Stimulated activated CD4-positive, alpha-beta T cell treated with anti-CD3 and anti-CD28 coated beads, Interleukin-15, amount 100 ng/mL, for 24 hours (primary cell): ENCODE measurements at places on chromosomes 4 and X.

DNA sequence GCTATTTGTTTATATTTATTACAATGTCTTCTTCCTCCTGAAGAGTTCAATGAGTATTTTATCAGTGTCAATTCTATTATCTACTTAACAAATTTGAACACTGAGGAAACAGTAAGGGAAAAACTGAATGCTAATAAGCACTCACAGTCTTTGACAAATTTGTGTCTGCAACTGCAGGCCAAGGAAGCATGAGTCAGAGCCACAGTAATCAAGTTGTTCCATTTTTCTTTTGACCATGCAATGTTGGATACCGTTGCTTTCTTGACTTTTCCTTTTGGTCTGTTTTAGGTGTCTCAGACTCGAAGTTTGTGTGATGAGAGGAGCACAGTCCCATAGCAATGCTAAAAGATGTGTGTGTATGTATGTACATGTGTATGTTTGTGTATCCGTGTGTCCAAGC, 359.6 kb downstream of the IL1RAPL1 start:
- no peak for DNase-seq

DNA sequence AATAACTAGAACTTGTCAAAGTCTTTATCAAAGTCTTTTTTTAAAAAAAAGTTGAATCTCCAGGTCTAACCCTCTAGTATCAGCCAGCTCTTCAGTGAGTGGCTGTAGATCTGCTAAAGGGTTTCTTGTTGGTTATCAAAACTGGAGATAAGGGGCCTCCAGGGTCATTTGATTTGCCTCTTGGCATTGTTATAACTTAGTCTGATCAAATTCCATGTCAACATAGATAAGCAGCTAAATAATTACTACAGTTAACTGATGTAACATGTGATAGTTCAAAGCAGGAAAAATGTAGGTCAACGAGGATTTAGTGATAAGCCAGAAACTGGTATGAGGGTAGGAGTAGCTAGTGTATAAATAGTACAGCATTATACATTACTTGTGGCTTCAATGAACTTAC, 465.1 kb downstream of the PDHA2 start:
- DNase-seq = no peak

- no peak for DNase-seq
Measured at GRCh38 chr4:173536808-173537429, 6.9 kb upstream of the HAND2 start.

DNA sequence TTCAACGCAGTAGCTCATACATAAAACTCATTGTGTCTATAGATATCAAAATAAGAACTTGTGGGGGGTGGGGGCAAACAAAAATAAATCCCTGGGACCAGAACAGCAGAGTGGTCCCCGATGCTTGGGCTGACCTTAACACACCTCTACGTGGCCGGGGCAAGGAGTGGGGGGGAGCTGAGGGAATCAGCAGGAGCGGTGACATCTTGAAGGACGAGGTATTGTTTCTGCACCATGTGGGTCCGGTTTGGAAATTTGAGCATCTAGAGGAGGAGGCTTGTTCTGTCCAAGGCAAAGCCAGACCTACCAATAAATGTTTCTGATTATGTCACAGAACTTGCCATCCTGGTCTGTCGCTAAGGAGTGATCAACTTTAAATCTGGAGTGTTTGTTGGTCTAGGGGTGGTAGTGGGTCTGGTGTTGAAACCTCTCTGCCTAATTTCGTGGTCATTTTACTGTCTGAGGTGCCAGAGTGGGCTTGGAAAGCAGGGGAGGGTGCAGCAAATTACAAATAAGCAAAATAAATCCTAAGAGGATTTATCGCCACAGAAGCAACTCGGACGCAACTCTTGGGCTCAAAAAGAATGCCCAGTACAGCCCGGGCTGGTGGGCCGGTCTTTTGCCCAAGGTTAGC, 774 bp upstream of the RAPGEF2 start:
- no peak for DNase-seq

DNA sequence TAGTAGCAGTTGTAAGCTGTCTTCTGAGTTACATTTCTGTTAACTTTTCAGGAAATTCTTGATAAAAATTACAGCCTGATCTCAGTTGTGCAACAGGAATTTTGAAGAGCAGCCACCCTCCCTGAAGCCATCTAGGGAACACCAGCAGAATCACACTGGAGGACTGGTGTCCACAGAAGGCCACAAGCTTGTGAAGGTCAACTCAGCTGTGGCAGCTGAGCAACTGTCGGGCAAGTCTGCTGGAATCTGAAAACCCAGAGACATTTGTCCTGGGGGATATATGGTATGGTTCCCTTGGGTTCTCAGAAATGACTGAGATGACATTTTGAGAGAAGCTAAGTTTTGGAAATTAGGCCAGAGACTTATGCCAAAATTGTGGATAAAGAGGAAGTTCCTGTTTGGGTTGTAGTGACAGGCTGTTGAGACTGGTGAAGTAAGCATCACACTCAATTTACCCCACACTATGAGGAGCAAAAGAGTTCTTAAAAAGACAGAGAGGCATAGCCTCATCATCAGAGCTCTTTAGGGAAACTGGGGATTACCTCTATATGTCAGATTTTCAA, 78.1 kb upstream of the TNIP3 start:
- no peak for DNase-seq

- no peak for DNase-seq
Measured at GRCh38 chr4:183321079-183321478, 1.0 kb upstream of the CLDN22 start.

DNA sequence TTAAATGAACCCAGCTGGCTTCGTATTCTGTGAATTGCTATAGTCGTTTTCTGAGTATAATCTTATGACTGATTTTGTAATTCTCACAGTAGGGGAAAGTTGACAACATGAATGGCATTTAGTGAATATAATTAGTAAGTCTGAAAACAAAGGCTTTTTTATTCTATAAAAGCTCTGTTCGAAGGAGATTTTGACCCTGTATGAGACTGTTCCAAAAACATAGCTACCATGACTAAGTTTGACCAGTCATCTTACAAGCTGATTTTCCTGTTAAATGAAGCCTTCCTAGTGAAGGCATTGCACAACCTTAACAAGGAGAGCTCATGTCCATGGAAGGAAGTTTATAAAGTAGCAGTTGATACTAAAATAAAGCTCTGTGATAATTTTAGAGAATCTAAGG, 242.3 kb downstream of the RPA4 start:
- no peak for DNase-seq

- no peak for DNase-seq
Measured at GRCh38 chr4:57866468-57867171, 756.4 kb upstream of the IGFBP7 start.

- DNase-seq = no peak
Measured at GRCh38 chrX:134737061-134737460, 78.8 kb upstream of the PLAC1 start.

- no peak for DNase-seq
Measured at GRCh38 chrX:43380704-43381103, 275.4 kb upstream of the MAOA start.

DNA sequence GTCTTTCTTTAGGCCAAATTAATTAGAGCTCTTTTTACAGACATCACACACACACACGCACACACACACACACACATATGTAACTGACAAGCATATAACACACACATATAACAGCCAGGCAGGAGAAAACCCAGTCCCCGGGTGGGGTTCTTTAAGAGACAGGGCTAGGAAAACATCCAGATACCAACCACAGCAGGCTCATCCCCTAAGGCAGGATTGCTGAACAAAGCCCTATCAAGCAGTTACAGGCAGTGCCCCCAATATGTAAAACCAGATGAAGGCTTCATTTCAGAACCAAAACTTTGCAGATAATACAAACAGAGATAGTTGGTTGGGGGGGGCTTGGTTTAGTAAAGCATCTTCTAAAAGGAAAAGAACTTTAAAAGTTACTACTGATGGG, 18.0 kb upstream of the FAM47E start:
- no peak for DNase-seq

DNA sequence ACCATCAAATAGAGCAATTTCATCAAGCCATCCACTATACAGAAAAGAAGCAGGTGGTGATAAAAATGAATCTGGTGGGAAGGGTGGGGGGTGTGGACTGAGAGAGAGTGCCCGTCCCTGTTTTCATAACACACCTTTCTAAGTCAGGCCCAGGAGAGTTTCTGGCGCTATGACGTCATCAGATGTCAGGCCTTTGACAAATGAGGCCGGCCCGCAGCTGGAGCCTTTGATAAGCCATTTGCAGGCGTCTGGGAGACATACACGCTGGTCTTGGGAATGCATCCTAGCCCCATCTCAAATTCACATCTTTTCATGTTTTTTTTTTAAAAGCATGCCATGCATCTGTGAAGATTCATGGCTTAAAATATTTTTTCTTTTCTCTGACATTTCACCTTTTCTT, 404.5 kb downstream of the BCOR start:
- DNase-seq = no peak

GRCh38 chrX:127762663-127763062, 289.5 kb downstream of the ACTRT1 start:
- no peak for DNase-seq

- no peak for DNase-seq
Measured at GRCh38 chr4:62571494-62571893, 1371.4 kb downstream of the ADGRL3 start.

- DNase-seq = no peak
Measured at GRCh38 chrX:39779952-39780783, 317.6 kb downstream of the BCOR start.

- no peak for DNase-seq
Measured at GRCh38 chr4:181007751-181008150, 1235.5 kb upstream of the TENM3 start.

GRCh38 chrX:34875204-34875603, 67.4 kb upstream of the FAM47B start:
- DNase-seq = no peak

DNA sequence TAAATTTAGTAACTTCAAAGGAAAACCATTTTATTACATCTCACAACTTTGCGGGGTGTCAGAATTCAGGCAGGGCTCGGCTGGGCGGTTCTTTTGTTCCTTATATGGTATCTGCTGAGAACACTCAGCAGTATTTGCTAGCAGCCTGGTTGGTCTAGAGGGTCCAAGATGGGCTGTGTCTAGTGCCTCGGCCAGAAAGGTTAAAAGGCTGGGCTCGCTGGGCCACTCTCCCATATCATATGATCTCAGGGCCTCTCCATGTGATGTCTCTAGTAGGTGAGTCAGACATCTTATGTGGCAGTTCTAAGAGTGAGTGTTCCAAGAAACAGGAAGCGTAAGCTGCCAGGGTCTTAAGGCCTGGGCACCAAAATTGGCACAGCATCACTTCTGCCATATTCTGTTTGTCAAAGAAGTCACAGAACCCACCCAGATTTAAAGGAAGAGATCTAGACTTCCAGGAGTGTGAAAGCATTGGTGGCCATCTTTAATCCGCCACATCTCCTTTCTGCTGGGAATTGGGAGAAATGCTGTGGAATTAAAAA, 100.9 kb upstream of the ATP6AP2 start:
- no peak for DNase-seq

GRCh38 chr4:178696515-178696914, 1254.3 kb upstream of the AGA start:
- no peak for DNase-seq

GRCh38 chr4:143587703-143588102, 74.2 kb downstream of the SMARCA5 start:
- DNase-seq = no peak

DNA sequence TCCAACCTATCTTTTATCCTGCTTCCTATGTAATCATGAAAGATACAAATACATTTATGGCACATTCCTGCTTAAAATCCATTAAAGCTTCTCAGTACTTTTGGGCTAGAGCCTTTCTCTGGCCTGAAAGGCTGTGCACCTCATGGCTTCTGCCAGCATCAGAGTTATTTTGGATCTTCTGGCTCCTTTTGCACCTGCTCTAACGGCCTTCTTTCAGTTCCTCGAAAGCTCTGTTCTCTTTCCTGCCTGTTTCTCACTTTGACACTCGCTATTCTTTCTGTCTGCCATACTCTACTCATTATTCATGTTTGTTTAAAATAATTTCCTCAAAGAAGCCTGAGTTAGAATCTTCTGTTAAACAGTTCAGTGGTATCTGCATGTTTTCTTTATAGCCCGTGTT, 86.0 kb downstream of the LRP2BP start:
- no peak for DNase-seq

- DNase-seq = no peak
Measured at GRCh38 chr4:117096886-117097285, 11.5 kb upstream of the TRAM1L1 start.

DNA sequence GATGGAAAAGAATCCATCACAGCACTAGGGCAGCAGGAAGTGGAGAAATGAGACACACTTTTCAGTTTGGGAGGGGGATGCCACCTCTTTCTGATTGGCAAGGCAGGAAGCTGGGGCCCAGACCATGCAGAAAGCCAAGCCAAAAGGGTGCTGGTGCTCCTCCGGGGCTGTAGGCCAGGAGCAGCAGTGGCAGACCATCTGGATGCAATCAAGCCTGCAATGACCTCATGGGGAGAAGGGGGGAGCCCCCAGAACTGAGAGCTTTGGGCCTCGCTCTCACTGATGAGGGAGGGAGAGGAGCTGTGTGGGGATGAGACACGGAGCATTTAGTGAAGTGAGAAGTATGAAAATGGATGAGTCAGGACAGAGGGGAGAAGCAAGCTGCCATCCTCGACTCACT, 141.3 kb upstream of the NALF2 start:
- no peak for DNase-seq

GRCh38 chrX:122248681-122249080, 935.4 kb upstream of the GRIA3 start:
- DNase-seq = no peak

DNA sequence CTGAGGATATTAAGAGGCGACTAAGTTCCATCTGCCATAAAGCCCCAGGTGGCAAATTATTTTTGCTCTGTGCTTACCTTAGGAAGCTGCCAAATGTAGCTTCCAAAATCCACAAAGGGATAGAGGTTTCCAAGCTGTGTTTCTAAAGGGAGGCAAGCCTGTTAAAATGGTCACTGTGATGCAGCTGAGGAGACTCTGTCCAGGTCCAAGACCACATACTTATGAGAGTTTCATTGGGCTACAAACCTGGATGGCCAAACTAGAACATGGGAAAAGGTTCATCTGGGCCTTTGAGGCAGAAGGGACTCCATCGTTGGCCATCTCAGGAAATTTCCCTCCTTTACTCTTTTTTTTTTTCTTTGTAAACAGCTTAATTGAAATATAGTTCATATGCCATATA, 306.9 kb upstream of the FGF13 start:
- no peak for DNase-seq

GRCh38 chrX:11664211-11665167, 1.2 kb downstream of the ARHGAP6 start:
- peak; percentile 6 for DNase-seq

GRCh38 chr4:63105839-63106238, 1303.4 kb downstream of the TECRL start:
- DNase-seq = no peak

DNA sequence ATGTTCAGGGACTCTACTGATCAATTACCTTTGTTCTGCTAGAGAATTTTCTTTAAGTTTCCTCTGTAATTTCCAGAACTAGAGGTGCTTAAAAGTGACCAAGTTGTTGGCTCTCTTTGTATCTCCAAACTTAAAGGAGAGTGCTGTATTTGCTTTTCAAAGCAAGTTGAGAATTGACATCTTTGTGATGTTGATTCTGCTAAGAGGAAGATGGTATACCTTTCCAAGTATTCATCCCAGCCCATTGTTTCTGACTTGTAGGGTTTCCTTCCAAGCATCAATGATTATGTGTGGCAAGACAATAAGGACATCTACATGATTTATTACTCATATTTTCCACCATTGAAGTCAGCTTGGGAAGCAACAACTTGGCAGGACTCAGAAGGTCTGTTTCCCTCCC, 190.6 kb downstream of the GC start:
- DNase-seq = no peak

- DNase-seq = no peak
Measured at GRCh38 chr4:100836929-100837328, 319.1 kb upstream of the EMCN start.
